ENCODE measurements at places on chromosomes 4 and X.

GRCh38 chr4:37393321-37393720 is 148.8 kb downstream of the NWD2 start:
- no peak for DNase-seq

GRCh38 chr4:184385705-184386141 is 88.6 kb downstream of the IRF2 start:
- no peak for DNase-seq

- DNase-seq = no peak
These were observed 347.3 kb downstream of the SPRY1 start for GRCh38 chr4:123743848-123744247.

GRCh38 chr4:119471259-119471658 is 149.3 kb upstream of the FABP2 start:
- no peak for DNase-seq

DNA sequence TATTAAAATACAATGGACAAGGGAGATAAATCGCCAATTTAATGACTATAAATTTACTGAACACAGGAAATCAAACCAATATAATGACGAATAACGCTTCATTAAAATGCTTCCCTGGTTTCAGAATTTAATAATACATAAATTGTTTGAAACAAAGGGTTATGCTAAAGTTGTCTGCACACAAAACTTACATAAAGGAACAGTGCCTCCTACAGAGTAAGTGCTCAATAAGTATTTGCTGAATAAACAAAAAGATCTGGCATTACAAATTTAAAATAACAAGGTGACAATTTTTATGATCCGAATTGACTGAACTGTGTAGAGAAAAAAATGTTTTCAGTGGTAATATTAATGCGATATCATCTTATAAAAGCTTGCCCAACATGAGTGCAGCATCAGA is 69.6 kb downstream of the NOCT start:
- DNase-seq = no peak

DNA sequence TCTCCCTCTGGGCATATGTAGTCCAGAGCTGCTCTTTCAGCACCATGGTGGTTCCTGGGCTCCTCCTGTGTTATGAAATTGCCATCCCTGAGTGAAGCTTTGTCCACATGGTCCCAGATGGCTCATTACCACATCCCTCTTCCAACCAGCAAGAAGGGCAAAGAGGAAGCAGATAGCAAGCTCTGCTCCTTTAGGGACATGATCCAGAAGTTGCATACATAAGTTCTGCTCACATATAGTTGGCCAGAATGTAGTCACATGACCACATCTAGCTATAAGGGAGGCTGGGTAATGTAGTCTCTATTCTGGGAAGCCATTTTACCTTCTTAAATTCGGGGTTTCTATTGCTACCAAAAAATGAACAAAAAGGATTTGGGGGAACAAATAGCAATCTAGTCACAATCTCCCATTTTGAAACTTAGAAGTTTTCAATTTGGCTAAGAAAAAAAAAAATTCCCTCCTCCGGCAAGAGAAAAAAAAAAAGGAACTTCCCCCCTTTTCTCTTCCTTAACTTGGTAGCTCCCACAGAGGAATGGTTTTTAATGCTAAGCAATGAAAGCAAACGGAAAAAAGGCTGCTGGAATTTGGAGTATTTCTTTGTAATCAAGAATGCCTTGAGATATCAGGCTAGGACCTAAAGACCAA is 88.2 kb upstream of the USP9X start:
- DNase-seq = no peak

DNA sequence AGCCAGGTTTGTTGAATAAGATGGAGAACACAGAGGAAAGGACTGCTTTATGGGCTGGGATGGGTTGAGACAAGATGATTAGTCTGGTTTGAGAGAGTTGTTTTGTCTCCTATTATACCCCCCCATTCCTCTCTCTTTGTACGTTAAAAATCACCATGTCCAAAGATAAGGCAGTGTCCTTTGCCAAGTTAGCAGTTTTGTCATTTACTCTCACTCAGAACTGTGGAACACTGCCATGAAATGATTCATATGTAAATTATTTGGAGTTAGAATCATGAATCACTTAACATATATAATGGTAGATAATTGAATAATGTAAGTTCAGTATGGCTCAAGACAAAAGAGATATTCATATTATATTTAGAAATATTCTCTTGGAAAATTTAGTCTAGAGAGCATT is 151.3 kb downstream of the DCLK2 start:
- no peak for DNase-seq

GRCh38 chr4:89056292-89056952 is 563 bp downstream of the FAM13A start:
- no peak for DNase-seq

GRCh38 chr4:19379191-19379708 is 872.5 kb upstream of the SLIT2 start:
- no peak for DNase-seq

Data from stimulated activated CD4-positive, alpha-beta T cell treated with anti-CD3 and anti-CD28 coated beads, TNF-alpha, amount 100 ng/mL, for 48 hours (primary cell).